ENCODE measurements at places on chromosomes 2 and 18.

- no peak for DNase-seq
These were observed 94.0 kb downstream of the MYCN start for GRCh38 chr2:16034151-16034974.

DNA sequence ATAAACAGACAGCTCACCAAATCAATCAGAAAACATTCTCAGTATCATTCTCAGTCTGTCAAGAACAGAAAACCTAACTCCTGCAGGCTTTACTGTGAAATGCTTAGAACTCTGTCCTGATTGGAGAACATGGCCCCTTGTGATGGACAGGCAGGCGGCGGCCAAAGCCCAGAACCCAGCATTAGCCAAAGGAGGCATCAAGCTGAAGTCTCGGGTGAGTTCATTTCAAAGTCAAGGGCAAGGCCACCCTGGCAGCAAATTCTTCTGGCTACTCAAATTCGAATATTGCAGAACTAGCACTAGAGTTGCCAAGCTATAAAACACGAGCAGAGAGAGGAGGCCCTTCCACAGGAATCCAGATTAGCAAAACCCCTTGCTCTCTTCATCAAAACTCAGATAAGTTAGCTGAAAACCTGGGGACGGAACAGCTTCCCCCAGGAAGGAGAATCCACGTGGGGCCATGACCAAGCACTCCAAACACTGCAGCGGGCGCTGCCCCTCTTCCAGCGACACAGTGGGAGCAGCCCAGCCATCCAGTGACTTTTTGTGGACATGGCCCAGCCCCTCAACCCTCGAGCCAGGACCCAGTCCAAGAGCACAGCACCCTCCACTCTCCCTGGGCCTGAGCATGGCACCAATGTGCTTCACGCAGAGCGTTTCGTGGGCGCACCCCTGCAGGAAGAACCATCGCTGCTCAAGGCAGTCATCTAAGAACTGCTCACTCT, 98.6 kb downstream of the HDAC4 start:
- DNase-seq, result no peak

GRCh38 chr2:47741101-47741500, 41.8 kb upstream of the MSH6 start:
- DNase-seq, result no peak

DNA sequence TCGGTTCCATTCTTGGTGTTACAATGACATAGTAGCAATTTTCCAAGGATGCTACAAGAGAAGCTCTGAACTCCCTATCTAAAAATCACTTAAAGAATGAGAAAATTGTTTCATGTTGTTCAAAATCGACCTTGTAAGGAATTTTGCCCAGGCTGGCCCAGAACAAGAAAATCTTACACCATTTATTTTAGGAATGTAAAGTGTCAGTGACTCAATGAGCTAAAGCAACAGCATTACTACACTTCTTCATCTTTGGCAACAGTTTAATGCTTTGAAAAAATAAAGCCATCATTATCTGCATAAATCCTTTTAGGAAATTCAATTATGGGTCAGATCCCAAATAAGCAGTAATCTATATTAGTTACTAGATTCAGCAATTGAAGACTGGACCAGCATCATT, 38.6 kb downstream of the SLC25A12 start:
- DNase-seq, result no peak

DNA sequence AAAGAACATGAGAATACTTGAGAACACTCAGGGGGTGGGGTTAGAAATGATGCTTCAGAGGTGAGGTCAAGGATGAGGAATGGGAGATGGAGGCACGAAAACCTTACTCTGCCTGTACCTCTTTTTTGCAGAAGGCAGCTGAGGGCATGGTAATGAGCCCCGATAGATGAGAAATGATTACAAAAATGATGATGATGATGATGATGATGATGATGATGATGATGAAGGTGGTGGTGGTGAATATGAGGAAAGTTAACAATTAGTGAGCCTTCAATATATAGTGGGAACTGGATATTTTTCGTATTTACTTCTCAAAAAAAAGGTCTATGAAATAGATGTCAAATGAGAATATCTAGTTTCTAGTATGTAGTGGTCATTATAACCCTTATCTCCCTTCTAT, 584.3 kb downstream of the EPHA4 start:
- DNase-seq, result no peak

GRCh38 chr2:62660087-62660486, 45.4 kb upstream of the EHBP1 start:
- no peak for DNase-seq

All from activated gamma-delta T cell treated with Interleukin-2 at 50 U/mL for 16 hours (primary cell).